ENCODE measurements at places on chromosomes 12 and 14.

GRCh38 chr12:19683178-19683927, 244.1 kb downstream of the AEBP2 start:
- no peak for DNase-seq

- DNase-seq: no peak
Measured at GRCh38 chr12:27008081-27008480, 6.1 kb downstream of the TM7SF3 start.

- DNase-seq: no peak
Measured at GRCh38 chr12:41930866-41931437, 213.7 kb downstream of the GXYLT1 start.

DNA sequence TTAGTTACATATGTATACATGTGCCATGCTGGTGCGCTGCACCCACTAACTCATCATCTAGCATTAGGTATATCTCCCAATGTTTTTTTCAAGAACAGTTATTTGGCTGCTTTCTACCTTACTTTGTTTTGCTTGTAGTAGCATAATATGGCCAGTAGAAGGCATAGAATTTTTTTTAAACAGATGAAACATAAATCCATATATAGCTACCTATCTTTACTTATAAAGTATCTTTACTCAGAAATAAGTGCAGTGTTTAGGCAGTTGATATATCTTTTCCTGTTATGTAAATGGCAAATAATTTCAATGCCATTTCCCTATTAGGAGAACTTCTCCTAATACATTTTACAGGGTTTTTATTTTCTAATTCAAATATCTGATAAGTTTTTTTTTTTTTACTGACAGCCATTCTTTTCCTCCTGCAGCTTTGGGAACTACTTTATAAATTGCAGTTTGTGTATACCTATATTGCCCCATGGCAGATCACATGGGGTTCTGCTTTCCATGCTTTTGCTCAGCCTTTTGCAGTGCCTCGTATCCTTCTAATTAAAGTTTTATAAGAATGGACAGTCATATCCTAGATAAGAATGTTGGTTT, 143.1 kb downstream of the PCNX1 start:
- DNase-seq: no peak

GRCh38 chr14:49497725-49498348, 88.3 kb downstream of the RPS29 start:
- DNase-seq: peak; percentile 26

DNA sequence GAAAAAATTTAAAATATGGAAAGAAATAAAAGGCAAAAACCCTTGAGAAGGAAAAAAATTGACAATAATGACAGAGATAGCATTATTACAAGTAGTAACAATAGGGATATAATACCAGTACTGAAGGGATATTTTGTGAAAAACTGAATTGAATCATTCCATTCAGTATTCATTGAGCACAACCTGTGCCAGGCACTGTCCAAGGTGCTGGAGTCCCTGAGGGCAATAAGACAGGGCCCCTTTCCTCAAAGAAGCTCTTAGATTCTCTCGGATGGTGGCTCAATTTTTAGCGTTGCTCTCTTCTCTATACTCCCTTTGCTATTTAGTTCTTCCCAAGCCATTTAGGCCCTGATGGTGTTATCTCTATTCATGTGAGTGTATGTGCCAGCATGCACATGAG, 34.3 kb upstream of the GAS2L3 start:
- DNase-seq: no peak

DNA sequence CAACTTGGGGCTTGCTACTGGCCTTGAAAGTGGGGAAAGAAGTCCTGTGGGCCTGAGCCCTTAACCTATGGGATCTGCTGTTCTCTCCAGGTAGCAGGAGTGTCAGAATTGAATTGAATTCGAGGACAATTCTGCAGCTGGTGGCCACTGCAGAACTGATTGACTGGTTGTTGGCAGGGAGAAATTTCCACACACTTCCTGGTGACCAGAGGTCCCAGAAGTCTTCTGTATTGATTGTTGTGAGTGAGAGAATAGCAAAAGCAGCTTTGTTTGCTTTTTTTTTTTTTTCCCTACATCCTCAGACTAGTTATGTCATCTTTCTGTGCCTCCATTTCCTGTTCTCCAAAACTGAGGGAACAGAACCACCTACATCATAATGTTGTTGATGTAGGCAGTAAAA, 64.1 kb downstream of the PRICKLE1 start:
- DNase-seq: no peak

DNA sequence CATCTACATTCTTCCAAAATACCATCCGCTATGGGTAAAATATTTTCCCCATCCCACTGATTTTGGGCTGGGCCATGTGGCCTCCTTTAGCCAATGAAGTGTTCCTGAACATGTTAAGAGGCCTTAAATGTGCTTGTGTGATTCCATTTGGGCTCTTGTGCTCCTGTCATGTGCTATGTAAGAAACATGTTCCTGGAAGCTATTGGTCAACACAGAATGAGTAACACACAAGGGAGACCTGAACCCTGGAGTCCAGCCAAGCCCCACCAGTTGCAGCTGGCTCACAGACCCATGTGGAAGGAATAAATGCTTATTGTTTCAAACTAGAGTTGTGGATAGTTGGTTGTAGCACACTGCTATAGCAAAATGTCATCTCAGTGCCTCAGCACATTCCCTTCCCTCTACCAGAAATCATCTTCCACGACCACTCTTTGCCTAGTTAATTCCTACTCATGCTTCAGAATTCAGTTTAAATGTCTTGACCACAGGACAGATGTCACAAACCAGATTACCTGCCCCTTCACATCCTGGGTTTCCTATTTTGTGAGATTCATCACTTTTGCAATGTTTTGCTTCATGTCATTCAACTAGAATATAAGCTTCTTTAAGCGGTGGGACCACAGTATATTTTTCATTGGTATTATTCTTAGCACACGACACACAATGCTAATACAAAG, 217.3 kb upstream of the EEA1 start:
- DNase-seq: no peak

DNA sequence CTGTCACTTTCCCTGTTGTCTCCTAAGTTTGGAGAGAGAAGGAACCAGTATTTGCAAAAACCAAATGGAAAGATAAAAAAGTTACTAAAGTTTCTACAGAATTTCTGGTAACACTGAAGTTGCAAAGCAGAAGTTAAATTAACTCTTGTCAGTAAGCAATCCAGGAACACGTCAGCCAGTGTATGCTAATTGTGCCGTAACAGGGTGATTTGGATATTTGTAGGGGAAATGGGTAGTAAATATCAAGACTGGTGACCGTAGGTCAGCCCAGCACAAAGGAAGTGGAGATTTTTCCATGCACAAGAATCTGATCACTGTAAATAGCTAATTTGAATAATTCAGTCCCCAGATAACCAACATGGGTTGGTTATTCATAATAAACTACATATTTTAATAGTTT, 2.3 kb downstream of the CDKN1B start:
- no peak for DNase-seq
